ENCODE measurements at places on chromosomes 13 and 19. TPM values are rescaled to one million over a fixed set of nuclear protein-coding genes. Genes with fewer than 3 reads are reported as not detected.

GRCh38 chr19:3580156-3580934 is 4.9 kb upstream of the GIPC3 start:
- H3K27ac ChIP-seq: no peak overlapping the region
- peaks cover 3% of the 10 kb centered on the region for H3K27me3 ChIP-seq
- peaks cover 1% of the 10 kb centered on the region for H3K4me1 ChIP-seq
- no peak for DNase-seq
- no peaks in the 10 kb centered on the region for H3K36me3 ChIP-seq
- no peak overlapping the region for H3K4me3 ChIP-seq

DNA sequence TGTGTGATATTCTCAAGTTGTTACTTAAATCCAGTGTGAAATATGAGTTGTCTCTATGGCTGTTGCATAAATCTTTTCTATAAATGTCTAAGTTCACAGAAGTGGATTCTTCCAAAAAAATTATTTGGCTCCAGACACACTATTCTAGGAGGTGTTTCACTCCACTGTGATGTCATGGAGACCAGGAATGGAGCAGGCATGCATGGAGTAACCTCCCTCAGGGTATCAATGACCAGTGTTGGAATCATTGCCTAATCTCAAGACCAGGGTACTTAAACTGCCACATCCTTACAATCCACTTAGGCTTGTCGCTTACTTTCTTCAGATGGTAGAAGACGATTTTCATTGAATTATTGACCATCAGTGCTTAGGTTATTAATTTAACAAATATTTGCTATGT is 55.4 kb downstream of the LRRC63 start:
- H3K27ac ChIP-seq: no peak overlapping the region
- H3K4me3 ChIP-seq: no peak overlapping the region
- no peak for DNase-seq
- peaks cover 4% of the 10 kb centered on the region for H3K36me3 ChIP-seq
- H3K27me3 ChIP-seq: peaks cover 8% of the 10 kb centered on the region

- no peaks in the 10 kb centered on the region for H3K4me1 ChIP-seq
- H3K27ac ChIP-seq: no peak overlapping the region
These were observed 17.0 kb downstream of the LYL1 start for GRCh38 chr19:13085666-13086065.

DNA sequence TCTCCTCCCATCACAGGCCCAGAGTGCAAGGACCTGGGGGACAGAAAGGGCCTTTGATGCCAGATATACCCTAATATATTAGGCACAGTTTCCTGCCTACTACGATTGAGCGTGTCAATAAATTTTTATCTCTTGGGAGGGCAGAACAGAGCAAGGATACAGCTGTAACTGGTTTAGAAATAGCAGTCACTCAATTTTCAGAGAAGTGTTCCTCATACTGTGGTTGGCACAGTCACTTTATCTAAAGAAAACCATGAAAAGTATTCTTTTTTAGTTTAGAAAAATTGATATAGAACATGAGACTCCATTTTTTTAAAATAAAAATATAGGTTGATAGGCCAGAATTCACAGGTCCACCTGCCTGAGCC is 460 bp upstream of the ZNF155 start:
- no peaks in the 10 kb centered on the region for H3K27me3 ChIP-seq
- no peak overlapping the region for H3K27ac ChIP-seq
- peak overlapping the region; percentile 69 for H3K4me3 ChIP-seq
- peaks cover 6% of the 10 kb centered on the region for H3K4me1 ChIP-seq
- DNase-seq: no peak

DNA sequence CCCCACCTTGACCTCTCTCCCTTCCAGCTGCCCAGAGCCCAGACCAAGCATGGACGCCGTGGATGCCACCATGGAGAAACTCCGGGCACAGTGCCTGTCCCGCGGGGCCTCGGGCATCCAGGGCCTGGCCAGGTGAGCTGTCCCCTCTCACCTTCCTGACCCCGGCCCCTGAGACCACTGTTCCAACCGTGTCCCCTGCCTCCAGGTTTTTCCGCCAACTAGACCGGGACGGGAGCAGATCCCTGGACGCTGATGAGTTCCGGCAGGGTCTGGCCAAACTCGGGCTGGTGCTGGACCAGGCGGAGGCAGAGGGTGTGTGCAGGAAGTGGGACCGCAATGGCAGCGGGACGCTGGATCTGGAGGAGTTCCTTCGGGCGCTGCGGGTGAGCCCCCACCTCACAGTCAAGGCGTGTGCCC is 312 bp downstream of the CAPS start:
- no peaks in the 10 kb centered on the region for H3K27me3 ChIP-seq
- H3K4me1 ChIP-seq: no peaks in the 10 kb centered on the region

The SLC7A10 gene
- not detected for total RNA-seq

DNA sequence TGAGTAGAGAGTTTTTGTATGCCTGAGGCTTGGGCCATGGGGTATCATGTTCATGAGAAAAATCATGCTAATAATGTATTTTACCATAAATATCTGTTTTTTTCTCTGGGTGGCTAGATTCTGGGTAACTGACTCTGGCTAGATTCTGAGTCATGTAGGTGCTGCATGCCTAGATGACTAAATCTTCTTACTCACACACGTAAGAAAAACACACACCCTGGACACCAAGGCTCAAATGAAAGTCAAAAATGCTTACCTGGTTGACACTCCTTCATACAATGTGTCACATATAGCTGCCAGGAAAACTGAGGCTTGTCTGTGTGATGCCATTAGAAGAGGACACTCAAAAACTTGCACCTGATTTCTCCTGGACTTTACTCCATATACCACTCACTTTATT is 597.4 kb upstream of the SLITRK1 start:
- H3K4me3 ChIP-seq: no peak overlapping the region
- no peaks in the 10 kb centered on the region for H3K4me1 ChIP-seq
- DNase-seq: no peak
- H3K27me3 ChIP-seq: no peaks in the 10 kb centered on the region
- no peaks in the 10 kb centered on the region for H3K36me3 ChIP-seq
- no peak overlapping the region for H3K27ac ChIP-seq

- H3K27ac ChIP-seq: no peak overlapping the region
- H3K36me3 ChIP-seq: no peaks in the 10 kb centered on the region
- no peaks in the 10 kb centered on the region for H3K4me1 ChIP-seq
- no peaks in the 10 kb centered on the region for H3K27me3 ChIP-seq
These were observed 87.1 kb upstream of the STK24 start for GRCh38 chr13:98664047-98664446.

- H3K36me3 ChIP-seq: no peaks in the 10 kb centered on the region
- H3K27ac ChIP-seq: no peak overlapping the region
- DNase-seq: no peak
- H3K27me3 ChIP-seq: no peaks in the 10 kb centered on the region
These were observed 155.6 kb downstream of the POSTN start for GRCh38 chr13:37442996-37443395.

Measured in activated naive CD8-positive, alpha-beta T cell treated with anti-CD3 and anti-CD28 coated beads, Interleukin-2, amount 10 ng/mL, durations not matched to agents 7 days and 5 days (primary cell).